ENCODE measurements at places on chromosomes 3 and 15.

- DNase-seq, result no peak
Measured at GRCh38 chr15:66882251-66883020, 180.4 kb downstream of the SMAD6 start.

GRCh38 chr15:35519541-35520149 is 26.3 kb downstream of the DPH6 start:
- DNase-seq, result peak; percentile 4

- DNase-seq, result no peak
Measured at GRCh38 chr3:128294999-128295468, 141.8 kb downstream of the EEFSEC start.

- DNase-seq, result no peak
Measured at GRCh38 chr3:56795097-56795828, 6.5 kb downstream of the ARHGEF3 start.

GRCh38 chr3:106447723-106448301 is 579.0 kb upstream of the CBLB start:
- no peak for DNase-seq

GRCh38 chr3:194661946-194662345 is 10.0 kb downstream of the LSG1 start:
- no peak for DNase-seq

GRCh38 chr3:108394563-108394962 is 98.2 kb downstream of the HHLA2 start:
- no peak for DNase-seq

- DNase-seq, result no peak
Measured at GRCh38 chr15:93164409-93164808, 75.4 kb upstream of the RGMA start.

- no peak for DNase-seq
Measured at GRCh38 chr3:77041811-77042210, 1.9 kb downstream of the ROBO2 start.

GRCh38 chr15:80251428-80252120 is 439 bp downstream of the CTXND1 start:
- DNase-seq, result no peak

DNA sequence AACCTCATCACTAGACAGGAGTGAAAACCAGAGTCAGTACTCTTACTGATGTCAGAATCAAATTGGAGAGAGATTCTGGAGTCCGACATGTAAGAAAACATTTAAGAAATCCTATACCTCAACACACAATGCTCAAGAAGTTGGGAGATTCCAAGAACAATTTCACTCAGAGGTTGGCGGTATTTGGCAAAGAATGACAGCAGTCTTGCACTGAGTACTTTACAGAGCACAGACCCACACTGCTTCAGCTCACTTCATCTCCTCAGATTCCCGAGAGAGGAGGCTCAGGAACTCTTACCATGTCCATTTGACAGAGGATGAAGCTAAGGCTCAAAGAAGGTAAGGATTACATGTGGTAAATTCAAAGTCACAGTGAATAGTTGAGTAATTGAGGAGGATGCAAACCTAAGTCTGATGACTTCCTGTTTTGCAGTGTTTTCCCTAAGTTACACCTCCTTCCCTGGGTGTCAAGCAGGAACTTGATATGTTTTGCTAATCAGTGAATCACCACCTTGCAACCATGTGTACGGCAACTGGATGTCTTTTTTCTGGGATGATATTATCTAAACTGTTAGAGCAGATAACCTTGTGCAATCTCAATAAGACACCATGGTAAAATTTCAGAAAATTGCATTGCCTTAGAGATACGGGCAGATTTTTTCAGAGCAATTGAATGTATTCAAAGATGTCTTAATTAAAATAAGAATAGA is 61.3 kb upstream of the MME start:
- no peak for DNase-seq

All from activated CD4-positive, alpha-beta T cell treated with anti-CD3 and anti-CD28 coated beads, Interleukin-2, amount 50 U/mL, for 24 hours (primary cell).